WTC11 (cell line): ENCODE measurements at places on chromosomes 3 and 15.

DNA sequence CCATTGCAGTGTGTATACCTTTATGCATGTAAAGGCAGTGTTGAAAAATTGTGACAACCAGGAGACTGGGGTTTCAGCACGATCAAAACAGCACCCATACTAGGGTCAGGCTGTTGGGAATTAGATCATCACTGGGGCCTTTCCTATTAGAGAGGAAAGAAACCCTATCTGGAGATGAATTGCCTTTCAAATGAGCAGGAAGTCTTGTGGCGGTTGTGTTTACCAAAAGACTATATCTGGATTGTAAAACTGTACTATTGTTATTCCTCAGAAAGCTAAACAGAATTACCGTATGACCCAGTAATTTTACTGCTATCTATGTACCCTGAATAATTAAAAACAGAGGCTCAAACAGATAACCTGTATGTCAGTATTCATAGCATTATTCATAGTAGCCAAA lies 10.1 kb downstream of the UBE2E1 start:
- DNase-seq, result no peak

DNA sequence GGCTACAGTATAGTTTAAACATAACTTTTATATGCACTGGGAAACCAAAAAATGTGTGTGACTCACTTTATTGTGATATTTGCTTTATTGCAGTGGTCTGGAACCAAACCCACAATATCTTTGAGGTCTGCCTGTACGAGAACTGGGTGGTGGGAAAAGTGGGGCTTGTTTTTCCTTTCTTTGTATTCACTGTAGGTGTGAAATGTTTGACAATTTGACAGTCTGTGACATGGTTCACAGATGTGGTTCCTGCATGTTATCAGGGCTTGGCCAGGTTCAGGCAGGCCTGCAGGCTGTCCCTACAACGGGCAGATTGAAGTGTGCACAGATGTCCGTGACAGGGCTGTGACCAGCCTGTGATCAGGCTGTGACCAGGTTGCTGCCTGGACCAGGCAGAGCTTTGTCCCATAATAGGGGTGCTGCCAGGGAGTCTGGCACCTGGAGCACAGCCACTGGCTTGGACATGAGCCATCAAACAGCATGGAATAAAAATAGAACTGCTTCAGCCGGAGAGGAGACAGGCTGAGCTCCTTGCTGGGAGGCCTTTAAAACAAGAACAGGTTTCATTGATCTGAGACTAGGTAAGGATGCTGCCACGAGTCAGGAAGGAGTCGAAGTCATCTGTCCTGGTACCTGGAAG lies 61.0 kb downstream of the KLF13 start:
- no peak for DNase-seq

- peak; percentile 33 for DNase-seq
Measured at GRCh38 chr15:64460724-64461720, 644 bp downstream of the ZNF609 start.

DNA sequence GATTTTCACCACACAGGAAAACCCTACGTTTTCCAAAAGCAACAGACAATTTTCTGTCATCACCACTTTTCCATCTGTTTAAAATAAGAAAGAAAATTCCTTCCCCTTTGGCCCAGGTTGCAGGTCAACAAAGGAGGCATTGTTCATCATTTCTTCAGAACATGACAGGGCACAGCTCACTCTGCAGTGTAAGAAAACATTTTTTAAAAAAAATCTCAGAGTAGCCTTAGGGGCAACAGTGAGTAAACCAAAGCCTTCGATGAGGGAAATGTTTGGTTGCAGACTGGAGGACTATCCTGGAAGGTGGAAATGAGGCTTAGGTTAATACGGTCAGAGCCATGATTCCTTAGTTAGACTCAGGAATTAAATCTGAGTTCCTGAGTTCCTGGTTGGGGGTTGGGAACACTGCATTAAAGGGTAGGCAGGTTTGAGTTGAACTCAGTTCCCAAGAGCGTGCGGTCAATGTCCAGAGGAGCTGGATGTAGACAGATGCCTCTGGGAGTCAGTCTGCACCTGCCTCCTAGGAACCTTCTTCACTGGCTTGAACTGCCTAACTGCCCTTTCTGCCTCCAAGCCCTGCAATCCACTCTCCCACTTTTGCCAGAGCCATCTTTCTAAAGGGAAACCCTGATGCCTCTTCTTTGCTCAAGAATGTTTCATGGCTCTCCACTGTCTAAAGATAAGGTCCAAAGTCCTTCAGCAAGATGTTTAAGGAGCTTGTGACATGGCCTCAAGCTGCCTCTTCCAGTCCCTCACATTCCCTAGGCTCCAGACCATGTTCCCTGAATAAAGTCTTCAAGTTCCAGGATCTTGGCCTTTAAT lies 3.3 kb upstream of the HES1 start:
- no peak for DNase-seq

DNA sequence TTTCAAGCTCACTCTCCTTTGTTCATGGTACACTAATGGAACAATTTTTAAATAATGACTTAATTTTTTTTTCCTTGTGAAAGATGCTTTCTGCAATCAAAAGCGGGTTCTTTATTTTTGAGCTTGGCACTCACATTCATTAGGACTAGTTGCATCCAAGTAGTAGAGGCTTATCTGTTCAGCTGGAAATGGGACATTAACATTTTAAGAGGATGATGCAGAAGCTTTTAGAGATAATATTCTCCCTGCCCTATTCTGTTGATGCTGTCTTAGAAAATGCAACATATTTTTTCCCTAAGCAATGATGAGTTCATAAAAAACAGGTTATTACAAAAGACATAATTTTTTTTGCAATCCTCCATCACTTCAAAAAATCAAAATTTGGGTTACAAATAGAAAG lies 900.6 kb downstream of the NTRK3 start:
- no peak for DNase-seq

- no peak for DNase-seq
Measured at GRCh38 chr3:189531271-189531670, 99.9 kb upstream of the TP63 start.

DNA sequence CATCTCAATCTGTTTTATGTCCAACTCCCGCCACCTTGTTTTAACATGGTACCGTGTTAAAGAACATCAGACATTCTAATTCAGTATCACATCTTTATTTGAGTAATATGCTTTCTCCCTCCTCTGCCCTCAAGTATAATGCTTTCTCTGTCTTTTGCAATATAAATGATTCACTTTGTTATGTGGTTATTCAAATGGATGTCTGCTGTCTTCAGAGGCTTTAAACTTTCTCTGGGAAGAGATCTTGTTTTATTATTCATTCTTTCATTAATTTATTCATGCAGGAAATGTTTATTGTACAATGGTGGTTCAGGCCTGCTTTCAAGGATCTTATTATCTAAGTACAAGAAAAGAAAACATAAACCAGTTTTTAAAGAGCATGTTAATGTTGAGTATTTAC lies 57.1 kb downstream of the RAP2B start:
- no peak for DNase-seq
